Cardiac septum (tissue), 1 donor: ENCODE measurements at places on chromosomes 3 and 15.

- no peak for DNase-seq
Observed at GRCh38 chr3:52934630-52935530, 37.5 kb upstream of the STIMATE start.

DNA sequence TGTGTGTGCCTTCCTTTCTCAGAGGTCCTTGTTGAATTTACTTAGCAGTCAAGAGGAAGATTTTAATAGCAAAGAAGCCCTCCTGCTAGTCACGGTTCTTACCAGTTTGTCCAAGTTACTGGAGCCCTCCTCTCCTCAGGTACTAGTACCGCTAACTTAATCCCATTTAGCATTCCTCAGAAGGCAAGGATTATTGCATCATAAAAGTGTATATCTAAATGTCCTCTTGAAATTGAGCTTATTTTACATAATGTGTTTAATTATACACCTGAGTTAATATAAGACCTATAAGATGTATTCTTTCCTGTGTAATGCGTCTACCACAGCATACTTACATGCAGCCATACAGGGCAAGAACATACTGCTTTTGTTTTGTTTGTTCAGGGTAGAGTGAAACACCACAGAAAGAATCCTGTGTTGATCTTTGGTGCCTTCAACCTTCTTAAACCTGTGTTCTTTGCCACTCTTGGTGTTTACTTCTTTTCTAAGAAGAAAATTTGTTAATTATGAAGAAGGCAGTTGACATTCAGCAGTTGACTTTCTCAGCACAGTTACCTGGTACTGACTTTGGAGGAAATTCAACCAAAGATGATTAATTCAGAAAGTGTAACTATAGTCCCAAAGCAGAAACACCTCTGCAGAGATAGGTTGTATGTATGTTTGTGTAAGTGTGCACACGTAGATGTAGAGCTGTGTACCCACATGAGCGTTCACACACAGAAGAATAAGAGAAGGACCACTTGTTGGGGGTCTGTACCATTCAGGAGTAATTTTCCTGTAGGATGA is 33.1 kb downstream of the POLG start:
- DNase-seq, result no peak

DNA sequence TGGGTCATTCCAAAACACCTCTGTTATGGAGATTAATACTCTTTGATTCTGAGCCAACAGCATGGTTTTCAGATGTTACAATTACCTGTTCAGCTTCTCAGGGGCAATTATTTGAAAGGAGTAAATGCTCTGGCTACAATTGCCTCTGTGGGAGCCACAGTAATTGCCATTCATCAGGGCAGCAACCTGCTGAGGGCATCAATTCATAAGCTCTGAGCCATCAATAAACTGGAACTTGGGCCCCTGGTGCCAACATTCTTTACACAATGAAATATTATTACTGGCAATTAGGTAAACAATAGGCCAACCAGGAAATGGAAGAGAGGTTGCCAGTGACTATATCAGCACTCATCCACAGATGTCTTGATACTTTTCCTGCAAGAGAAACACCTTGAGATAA is 660.8 kb downstream of the MECOM start:
- DNase-seq, result no peak

DNA sequence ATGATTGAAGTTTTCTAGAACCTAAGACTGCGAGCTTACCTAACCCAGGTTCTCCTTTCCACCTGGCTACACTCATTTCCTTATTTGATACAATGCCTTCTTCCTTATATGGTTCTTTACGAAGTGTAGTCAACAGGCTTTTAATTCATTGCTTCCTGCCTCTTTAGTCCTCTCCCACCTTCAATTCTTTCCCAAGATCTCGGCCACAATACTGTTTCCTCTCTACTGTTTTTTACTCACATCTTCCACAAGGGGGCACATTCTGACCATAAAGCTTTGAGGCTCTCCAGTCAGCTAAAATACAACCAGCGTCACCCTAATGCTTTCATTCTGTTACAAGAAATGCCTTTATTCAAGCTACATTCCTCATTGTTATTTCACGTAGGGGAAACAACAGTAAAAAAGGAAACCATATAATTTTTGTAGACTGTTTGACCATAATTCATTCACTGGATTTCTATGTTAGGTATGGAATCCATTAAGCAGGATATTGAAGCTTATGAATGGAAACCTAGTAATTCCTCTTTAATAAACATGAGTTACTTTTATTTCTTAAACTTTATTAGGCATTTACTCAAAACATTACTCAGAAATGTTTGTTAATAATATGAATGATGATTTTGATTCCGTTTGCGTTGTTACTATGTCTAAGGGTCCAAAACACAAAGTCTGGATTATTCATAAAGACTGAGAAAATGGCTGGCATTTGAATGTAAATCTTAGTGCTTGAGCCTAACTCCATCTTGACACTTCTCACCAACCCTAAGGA is 29.5 kb upstream of the VEPH1 start:
- no peak for DNase-seq

- no peak for DNase-seq
Observed at GRCh38 chr3:114499976-114500375, 206.1 kb downstream of the TIGIT start.

GRCh38 chr3:32820971-32821685 is 3.3 kb downstream of the TRIM71 start:
- no peak for DNase-seq

GRCh38 chr15:75551091-75551490 is 28.0 kb downstream of the PTPN9 start:
- DNase-seq, result no peak

DNA sequence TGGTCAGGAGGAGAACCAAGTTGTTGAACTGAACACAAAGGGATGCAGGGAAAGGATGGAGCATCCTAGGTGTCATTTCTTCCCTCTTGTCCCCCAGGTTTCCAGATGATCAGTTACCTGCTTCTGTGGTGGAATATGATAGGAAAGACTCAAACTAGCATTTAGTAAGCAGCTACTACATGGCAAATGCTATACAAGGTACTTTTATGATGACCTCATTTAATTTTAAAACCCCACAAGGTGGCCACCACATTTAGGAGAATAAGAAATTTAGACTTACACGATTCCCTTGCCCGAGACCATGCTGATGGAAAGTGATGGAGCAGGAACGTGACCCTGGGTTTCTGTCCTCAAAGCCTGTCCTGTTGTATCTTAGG is 40.9 kb downstream of the CCR4 start:
- DNase-seq, result no peak

- DNase-seq, result no peak
Observed at GRCh38 chr15:64191971-64192830, 29.4 kb upstream of the PPIB start.

- DNase-seq, result no peak
Observed at GRCh38 chr3:147222291-147222690, 184.1 kb downstream of the ZIC4 start.

DNA sequence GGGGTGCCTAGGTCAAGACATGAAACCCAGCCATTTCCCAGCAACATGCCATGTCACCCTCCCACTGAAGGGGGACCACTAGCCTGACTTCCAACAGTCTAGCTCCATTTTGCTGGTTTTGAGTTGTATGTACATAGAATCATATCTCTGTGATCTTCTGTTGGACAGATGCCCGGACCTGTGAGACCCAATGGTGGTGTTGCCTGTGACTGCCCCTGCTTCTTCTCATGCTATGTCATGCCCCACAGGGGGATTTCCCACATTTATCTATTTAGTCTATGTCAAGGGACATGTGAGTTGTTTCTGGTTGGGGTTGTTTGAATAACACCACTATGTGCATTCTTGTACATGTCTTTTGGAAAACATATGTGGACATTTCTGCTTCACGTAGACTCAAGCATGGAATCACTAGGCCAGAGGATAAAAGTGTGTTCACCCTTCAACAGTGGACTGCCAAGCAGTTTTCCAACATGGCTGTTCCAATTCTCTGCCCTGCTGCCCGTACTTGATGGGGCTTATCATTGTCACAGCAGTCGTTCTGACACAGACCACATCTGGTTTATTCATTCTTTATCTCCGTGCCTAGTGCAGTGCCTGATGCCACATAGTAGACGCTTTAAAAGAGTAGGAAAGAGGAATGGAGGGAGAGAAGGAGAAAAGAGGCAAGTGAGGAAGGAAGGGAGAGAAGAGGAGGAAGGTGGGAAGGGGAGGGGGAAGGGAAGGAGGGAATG is 114.4 kb downstream of the TPRA1 start:
- no peak for DNase-seq

DNA sequence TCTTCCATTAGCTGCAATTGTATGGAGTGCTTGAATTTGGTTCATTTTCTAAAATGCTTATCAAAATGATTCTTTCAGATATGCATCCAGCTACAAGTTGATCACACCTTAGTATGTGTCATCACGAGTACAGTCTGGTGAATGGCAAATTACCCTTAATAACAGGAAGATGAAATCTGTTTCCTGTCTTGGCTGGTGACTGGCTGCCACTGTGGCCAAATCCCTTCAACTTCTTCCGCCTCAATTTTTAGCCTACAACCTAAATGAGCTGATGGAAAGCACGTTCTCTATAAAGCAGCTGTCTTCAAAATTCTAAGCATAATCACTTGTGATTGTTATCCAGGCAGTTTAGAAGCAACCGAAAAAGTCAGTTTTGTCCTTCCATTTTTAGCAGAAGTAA is 387.1 kb upstream of the NECTIN3 start:
- no peak for DNase-seq
